ENCODE measurements at places on chromosomes 2 and 18.

DNA sequence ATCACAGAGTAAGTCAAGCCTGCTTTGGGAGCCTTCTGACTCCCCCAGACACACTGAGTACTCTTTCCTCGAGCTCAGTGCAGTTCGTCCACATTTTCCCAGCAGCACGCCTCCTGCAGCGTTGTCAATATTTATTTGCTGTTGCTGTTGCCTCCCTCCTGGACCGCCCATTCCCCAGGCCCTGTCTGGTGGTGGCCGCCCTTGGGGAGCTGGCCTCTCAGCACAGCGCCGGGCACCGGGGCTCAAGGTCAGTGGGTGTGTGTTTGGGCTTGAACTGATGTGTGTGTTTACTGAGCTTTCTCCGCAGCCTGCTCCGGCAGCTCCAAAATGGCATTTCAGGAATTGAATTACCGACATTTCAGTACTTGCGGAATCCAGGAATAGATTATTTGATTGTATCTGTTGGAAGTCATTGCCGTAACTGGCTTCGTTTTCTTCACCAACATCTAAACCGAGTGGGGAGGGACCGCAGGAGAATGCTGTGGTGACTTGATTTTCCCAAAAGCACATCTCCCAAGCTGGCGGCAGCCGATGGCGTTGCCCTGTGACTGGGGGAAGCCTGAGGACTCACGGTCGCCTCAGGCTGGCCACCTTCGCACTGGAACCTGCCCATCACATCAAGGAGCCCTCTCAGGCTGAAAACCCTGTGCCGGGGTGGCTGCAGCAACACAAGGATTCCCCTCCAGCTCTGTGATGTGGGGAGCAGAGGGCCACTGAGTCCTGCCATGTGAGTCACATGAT lies 66.0 kb downstream of the HPCAL1 start:
- DNase-seq, result no peak

DNA sequence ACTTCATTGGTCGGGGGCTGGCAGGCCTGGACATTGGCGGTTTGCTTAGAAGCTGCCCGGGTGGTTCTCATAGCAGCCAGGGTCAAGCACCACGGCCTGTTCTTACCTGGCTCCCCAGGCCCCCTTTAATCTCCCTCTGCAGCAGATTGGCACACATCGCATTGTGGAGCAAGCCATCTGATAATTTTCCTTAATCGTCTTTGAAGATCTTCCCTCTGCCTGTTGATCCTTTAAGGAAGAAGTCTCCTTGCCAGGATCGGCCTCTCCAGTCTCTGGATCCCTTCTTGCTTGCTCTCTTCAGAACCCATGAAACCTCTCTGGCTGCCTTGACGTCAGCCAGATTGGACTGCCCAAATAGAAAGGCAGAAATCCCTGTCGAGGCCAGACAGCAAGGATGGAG lies 75.8 kb downstream of the NEDD4L start:
- DNase-seq, result no peak

GRCh38 chr2:98769784-98770183 lies 38.9 kb upstream of the MGAT4A start:
- DNase-seq, result no peak

DNA sequence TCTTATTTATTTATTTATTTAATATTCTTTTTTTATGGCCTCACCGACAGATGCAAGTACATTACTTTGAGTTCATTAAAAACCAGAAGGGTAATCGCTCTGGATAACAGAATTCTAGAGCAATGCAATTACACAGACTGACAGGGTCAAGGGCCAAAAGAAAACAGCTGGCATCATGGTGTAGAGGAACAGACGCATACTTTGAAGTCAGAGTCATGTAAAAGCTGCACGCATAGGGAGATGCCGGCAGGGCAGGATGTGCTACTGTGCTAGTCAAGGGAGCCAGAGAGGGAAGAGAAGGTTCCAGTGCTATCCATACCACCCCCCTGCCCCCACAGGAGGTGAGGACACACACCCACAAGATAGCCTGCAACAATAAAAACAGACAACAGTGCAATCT lies 115.2 kb upstream of the TFCP2L1 start:
- no peak for DNase-seq

DNA sequence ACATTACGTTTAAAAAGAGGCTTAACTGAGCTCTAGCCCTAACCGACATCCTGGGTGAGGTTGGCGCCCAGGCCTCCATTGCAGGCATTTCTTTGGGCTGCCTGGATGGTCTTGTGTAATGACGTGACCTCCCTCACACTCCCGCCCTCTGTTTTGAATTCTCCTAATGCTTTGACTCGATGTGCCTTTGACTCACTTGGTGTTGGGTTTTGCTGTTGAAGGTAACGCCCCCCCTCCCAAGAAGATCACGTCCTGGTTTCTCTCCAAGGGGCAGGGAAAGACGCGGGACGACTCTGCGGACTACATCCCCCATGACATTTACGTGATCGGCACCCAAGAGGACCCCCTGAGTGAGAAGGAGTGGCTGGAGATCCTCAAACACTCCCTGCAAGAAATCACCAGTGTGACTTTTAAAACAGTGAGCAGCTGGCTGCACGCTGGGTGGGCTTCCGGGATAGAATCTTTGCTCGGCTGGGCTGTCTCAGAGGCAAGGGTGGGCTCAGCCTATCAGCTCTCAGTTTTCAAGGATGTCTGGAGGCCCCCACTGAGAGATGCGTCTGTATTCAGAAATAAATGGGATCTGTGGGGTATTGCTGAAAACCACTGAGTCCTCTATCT lies 87.9 kb upstream of the ATG16L1 start:
- DNase-seq, result no peak

GRCh38 chr2:177396703-177397460 lies 4.3 kb downstream of the AGPS start:
- DNase-seq, result no peak

GRCh38 chr2:16130906-16131400 lies 190.6 kb downstream of the MYCN start:
- no peak for DNase-seq

GRCh38 chr2:220445429-220446105 lies 818.1 kb downstream of the SLC4A3 start:
- DNase-seq, result no peak

GRCh38 chr2:173223871-173224270 lies 130.8 kb upstream of the CDCA7 start:
- DNase-seq, result no peak

GRCh38 chr2:154886316-154886715 lies 187.8 kb downstream of the KCNJ3 start:
- no peak for DNase-seq

DNA sequence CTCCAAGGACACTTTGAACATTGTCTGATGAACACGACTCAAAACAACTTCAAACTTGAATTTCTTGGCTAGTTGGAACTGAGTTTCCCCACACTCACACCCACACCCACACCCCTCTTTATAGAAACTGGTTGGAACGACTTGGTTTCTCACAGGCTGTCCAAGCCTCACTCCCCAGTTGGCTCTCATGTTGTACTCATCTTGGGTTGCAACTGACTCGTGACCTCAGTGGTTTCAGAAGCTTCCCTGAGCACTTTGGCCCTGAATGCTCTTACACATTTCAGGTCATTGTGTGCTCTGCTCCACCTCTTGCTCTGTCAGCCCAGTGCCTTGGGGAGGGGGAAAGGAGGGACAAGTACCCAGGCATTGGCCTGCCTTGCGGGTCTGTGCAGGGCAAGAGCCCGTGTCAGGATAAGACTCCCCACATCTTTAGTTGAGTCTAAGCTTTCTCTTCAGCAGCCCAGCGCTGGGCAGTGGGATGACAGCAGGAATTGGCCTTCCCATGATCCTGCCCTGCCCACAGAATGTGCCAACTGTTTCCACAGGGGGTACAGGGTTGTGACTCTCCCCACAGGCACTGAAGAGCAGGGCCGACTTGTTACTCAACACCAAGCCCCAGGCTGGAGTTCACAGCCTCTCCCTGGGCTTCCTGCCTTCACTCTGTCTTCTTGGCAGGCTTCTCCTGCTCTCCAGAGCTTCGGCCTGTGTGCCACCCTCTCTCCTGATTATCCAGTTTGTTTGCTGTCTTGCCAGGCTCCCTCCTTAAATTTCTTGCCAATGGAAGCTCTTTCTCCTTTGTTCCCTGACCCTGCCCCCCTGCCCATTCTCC lies 104.6 kb downstream of the RTN4 start:
- DNase-seq, result no peak

DNA sequence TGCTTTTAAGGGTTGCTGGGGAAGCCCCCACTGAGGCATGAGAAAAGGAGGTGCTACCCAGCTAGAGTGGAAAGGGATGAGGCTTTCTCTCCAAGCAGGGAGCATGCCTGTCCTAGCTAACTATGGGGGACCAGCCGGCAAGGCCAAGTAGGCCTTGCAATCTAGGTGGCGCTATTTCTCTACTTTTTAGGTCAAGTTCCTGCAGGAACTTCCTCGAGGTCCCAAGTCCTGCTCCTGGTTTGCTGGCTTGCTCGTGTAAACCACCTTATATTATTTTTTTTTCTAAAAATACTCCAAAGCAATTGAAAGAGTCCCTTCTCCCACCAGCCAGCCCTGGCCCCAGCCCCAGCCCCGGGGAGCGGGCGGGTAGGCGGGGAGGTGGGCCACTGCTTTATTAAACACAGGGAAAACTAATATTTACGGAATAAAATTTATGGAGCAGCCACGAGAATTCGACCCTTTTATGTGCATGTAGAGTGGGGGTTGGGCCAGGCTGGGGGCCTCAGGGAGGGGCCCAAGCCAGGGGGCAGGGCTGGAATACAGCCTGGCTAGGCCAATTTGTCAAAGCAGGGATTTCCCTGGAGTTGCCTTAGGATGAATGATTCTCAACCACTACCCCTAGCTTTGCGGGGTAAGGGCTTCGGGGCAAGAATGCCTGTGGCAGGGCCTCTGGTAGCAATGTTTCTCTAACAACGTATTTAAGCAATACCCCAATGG lies 12.8 kb upstream of the IHH start:
- DNase-seq, result peak; percentile 54

- DNase-seq, result no peak
These were observed 851.1 kb downstream of the SLC4A3 start for GRCh38 chr2:220478305-220479058.

GRCh38 chr2:46825939-46826568 lies 89.6 kb downstream of the MCFD2 start:
- no peak for DNase-seq

GRCh38 chr2:11154016-11154922 lies 998 bp upstream of the SLC66A3 start:
- DNase-seq, result no peak

DNA sequence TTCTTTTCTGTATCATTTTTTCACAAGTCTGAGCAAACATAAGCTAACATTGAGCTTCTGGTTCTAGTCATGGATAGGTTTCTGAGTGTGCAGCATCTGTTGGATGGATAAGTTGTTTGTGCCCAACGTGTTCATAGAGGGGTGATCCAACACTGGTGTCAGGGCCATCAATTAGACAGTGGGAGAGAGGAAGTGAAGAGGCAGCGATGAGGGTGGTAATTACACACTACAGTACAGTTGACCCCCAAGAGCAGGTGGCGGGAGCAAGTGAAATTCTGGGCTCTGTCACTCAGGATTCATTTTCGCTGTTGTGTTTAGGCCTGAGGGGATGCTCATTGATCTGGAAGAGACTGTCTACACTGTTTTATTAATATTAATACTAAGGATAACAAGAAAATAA lies 180.0 kb upstream of the CXCR4 start:
- DNase-seq, result no peak

GRCh38 chr2:236173729-236174607 lies 5.8 kb upstream of the GBX2 start:
- no peak for DNase-seq

GRCh38 chr2:101123795-101124471 lies 27.2 kb downstream of the TBC1D8 start:
- no peak for DNase-seq

GRCh38 chr2:223928113-223929006 lies 16.8 kb downstream of the WDFY1 start:
- no peak for DNase-seq

DNA sequence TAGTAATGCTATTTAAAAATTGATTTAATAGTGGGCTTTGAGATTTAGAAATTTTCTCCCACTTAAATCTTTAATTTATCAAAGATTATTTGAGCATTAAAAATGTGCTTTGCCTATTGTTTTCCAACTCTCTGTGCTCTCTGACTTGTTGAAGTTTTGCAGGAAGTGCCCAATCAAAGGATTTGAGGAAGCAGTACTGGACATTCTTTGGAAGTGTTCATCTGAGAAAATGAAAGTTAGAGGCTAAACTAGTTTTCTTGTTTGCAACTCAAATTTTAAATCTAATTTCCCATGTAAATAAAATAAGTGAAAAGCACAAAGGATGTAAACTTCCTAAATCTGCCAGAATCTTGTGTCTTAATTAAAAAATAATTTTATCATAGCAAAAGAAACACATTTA lies 89.1 kb downstream of the CAMKMT start:
- no peak for DNase-seq

DNA sequence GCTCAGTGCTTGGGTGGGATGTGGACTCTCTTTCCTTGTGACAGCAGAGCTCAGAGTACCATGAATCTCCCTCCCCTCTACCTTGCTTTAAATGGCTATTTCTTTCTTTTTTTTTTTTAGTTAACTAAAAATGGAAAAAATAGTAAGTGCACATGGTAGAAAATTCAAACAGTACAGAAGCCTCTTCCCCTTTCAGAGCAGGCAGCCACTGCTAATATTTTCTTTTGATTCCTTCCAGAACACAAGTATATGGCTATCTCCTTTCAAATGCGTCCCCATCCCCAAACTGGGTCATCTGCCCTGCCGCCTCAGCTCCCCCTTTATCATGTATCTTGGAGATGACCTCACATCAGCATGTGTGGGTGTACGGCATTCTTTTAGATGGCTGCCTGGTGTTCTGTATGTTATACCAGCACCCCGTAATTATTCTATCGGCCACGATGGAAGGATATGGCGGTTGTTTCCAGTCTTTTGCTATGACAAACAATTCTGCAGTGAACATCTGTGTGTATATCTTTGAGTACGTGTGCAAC lies 70.5 kb upstream of the DLX2 start:
- DNase-seq, result no peak

GRCh38 chr2:227454323-227454860 lies 17.6 kb upstream of the AGFG1 start:
- no peak for DNase-seq

GRCh38 chr2:239579524-239580198 lies 178.8 kb upstream of the HDAC4 start:
- no peak for DNase-seq

DNA sequence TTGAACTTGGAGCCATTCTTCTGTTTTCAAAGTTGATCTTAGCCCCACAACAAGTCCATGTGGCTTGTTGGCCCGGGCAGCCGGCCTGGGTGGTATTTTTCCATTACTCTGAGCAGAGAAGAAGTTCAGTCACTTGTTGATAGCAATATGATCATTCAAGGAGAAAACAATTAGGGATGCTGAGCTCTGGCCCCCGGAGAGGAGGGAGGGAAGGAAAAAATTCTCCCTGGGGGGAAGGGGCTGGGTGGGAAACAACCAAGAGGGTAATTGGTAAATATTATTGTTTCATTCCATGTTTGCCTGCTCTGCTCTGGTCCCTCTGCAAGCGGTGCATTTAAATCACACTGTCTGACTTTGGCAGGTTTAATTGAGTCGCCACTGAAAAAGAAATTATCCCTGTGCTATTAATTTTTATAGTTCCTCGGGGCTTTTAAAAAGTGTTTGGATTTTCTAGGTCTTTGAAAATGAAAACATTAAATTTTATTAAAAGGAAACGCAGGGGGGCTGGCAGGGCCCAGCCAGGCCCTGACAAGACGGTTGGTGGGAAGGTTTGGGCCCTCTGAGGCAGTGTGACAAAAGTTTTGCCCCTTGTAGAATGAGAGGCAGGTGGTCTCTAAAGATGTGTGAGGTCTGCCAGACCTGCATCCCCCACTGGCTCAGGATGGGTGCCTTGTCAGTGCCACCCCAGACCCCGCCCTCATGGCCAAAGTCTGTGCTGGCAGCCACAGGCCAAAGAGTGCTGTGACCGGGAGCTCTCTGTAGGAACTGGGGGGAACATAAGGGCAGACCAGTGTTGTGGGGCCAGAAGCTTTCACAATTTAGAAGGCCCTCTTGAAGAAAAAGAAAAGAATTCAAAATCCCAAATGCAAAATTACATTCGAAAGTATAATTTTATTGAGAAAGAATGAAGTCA lies 52.5 kb upstream of the SLC14A2 start:
- DNase-seq, result no peak
